Inflammatory macrophage treated with lipopolysaccharide for 4 hours (primary cell): ENCODE measurements at places on chromosomes 2 and 18.

- no peak for DNase-seq
These were observed 36.7 kb downstream of the LDLRAD4 start for GRCh38 chr18:13254971-13255927.

DNA sequence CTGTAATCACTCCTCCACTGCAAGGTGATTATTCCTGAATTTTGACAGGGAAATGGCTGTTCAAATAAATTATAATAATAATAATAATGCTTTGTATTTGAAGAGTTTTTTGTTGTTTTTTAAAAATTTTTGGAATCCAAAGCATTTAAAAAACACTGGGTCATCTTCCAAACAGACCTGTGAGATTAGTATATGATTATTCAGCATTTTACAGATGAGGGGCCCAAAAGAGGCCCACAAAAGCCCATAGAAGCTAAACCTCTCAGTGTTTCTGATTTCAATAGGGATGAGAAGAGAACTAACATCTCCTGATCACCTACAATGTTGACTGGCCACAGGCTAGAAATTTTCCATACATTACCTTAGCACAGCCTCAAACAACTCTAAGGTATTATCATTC is 8.0 kb upstream of the POLR2D start:
- no peak for DNase-seq

GRCh38 chr18:80104364-80104779 is 4.7 kb upstream of the ADNP2 start:
- DNase-seq = no peak

- DNase-seq = no peak
These were observed 60.8 kb downstream of the CENPO start for GRCh38 chr2:24853996-24854395.

GRCh38 chr2:221981912-221982470 is 316.8 kb downstream of the PAX3 start:
- no peak for DNase-seq

- DNase-seq = no peak
These were observed 1.4 kb downstream of the MBD2 start for GRCh38 chr18:54222922-54223567.

- peak; percentile 65 for DNase-seq
These were observed 47.0 kb downstream of the DHRS9 start for GRCh38 chr2:169116327-169116726.

GRCh38 chr2:152548111-152548875 is 169.0 kb downstream of the PRPF40A start:
- no peak for DNase-seq

DNA sequence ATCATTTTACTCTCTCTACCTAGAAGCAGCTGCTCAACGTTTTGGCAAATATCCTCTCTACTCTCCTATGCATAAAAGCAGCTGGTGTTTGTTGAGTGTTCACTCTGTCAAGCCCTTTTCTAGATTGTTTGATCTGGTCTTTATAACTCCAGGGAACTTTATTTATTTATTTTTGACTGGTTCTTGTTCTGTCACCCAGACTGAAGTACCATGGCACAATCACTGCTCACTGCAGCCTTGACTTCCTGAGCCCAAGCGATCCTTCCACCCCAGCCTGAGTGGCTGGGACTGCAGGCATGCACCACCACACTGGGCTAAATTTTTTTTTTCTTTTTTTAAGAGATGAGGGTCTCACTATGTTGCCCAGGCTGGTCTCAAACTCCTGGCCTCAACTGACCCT is 12.7 kb downstream of the CATIP start:
- peak; percentile 47 for DNase-seq

GRCh38 chr2:237365671-237366070 is 48.3 kb downstream of the COL6A3 start:
- DNase-seq = no peak

GRCh38 chr2:205408696-205409095 is 273.6 kb upstream of the NRP2 start:
- DNase-seq = no peak
